ENCODE measurements at places on chromosomes 5 and 9.
A peak's percentile ranks its signal among the peaks of the same experiment; 100 is the strongest.

DNA sequence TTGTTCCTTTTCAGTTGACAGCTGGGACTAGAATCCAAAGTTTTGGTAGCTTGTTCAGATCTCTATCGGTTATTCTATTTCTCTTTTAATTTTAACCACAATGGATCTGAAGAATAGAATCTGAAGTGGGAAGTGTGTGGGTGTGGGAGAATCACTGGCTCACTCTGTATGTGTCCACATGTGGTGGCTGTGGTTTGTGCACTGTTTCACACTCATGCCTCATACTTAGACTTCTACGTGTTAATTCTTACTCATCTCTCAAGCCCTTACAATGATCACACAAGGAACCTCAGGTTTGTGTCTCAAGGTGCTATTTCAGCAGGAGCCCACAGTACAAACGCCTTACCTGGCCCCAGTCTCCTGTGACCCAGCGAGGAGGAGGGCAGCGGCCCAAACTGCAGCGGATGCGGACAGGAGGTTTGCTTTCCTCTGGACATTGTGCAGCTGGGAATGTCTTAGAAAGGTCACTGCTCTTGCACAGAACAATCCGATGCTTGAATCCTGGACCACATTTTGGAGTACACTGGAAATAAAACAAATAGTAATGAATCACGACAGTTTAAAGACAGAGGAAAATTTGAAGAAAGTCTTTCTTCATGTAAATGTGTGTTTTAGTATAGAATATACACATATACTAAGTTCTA lies 309.1 kb downstream of the ADAMTS6 start:
- peak; percentile 14 for DNase-seq

DNA sequence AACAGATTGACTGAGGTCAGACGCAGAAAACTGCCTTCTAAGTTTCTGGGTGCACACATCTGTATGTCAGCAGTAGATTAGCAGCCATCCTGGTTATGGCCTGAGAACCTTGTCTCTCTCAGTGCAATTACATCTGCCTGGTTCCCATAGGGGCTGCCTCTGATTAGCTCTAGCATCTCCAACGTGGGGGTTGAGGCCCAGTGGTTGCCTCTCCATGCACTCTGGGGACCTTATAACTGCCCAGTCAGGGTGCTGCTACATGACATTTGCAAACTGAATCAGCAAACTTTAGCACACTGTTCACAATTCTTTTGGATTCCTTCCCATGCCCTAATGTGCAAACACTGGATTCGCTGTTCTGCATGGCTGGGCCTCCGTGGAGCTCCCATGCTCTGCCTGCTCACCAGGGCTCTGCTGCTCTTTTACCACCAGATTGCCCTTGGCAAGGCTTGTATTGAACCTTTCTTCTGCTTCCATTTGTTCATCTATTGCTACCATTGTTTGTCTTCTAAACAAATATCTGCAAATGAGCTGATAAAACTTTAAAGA lies 36.2 kb downstream of the SNX18 start:
- no peak for DNase-seq

DNA sequence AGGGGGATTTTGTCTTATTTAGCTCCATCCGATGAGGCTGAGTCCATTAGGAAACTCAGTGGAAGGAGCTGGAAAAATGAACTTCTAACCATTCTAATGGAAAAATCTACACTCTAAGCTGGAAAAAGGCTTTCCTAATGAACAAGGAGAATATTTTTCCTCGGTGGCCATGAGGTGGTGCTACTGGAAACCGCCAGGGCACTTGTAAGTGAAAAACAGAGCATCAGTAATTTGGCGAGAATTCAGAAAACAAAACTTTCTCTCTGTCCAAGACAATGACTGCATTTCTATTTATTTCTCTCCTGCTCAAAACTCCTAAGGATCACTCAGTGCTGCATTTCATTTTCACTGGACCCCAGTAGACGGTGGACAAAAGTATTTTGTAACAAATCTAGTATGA lies 237.6 kb downstream of the TENT4A start:
- DNase-seq = no peak

- no peak for DNase-seq
These were observed 7.1 kb downstream of the STK10 start for GRCh38 chr5:172180936-172181335.

- DNase-seq = no peak
These were observed 22.0 kb upstream of the ANKRD34B start for GRCh38 chr5:80592105-80592504.

DNA sequence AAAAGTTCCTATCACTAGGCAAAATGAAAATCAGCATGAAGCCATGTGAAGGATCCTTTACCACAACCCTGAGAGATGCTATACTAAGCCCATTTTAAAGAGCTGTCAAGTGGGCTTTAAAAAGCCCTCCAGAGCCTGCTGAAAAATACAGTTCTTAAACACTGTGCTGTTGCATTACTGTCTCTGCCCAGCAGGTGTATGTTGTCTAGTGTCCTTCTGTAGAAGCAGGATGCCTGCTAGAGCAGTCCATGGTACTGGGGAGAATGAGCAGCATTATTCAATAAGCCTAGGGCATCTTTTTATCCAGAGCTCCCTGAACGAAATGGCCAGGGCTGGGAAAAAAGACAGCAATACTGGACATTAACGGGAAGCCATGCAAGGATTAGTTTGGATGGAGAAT lies 126.2 kb upstream of the PLCXD3 start:
- DNase-seq = peak; percentile 36

GRCh38 chr9:24189986-24190385 lies 355.7 kb downstream of the IZUMO3 start:
- peak; percentile 14 for DNase-seq

DNA sequence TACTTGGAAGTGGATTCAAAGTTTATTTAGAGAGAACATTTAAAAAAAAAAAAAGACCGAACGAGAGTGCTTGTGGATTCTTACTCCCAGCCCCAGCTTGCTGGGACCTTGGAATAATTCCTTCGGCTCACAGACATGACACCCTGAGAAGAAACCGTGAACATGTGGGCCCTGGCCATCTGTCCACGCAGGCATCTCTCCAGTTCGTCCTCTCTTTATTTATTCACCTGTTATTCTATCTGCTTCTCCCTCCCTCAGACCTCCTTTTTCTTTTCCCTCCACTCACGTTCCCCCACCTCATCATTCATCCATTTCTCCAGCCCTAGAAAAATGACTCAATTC lies 93.7 kb upstream of the PHYKPL start:
- DNase-seq = no peak

DNA sequence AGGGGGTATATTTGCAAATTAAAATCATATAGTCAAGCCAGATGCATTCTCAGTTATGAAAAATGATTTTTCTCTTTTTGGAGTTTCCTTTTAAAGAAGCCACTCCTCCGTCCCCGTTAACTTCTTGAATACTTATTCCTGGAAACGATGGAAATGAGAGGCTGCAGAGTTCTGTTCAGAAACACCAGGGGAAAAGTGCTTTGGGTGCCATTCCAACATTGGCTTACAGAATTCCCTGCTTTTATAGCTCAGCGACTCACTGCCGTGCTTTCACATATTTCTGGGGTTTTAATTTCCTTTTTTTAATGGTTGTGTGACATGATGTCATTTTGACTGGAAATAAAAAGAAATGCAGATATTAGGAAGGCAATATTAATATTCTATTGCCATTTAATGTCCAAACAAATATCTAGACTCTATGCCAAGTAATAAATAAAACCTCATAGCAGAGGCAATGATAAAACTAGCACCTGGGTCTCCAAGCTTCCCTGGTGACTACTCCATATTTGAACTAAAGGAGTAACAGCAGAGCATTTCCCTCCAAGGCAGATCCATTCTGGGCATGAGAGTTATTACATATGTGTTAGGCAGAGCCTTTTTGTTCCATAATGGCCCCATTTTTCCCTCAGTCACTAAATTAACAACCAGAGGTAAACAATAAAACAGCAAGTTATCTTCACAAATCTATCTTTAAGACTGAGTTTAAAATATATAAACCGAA lies 363.4 kb downstream of the EBF1 start:
- no peak for DNase-seq

DNA sequence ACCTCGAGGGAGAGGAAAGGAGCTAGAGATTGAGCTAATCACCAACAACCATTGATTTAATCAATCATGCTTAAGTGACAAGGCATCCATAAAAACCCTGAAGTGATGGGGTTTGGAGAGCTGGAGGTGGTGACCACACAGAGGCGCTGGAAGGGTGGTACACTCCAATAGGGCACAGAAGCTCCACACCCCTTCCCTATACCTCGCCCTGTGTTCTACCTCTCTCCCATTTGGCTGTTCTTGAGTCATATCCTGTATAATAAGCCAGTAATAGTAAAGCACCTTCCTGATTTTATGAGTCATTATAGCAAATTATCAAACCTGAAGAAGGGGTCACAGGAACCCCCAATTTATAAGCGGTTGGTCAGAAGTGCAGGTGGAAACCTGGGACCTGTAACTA lies 18.3 kb downstream of the ACTL7B start:
- DNase-seq = peak; percentile 80

GRCh38 chr5:177474846-177475562 lies 1.6 kb upstream of the DBN1 start:
- DNase-seq = no peak

GRCh38 chr5:179612577-179613459 lies 10.7 kb downstream of the HNRNPH1 start:
- DNase-seq = no peak

- peak; percentile 74 for DNase-seq
These were observed 6.6 kb upstream of the N4BP3 start for GRCh38 chr5:178106556-178107239.

DNA sequence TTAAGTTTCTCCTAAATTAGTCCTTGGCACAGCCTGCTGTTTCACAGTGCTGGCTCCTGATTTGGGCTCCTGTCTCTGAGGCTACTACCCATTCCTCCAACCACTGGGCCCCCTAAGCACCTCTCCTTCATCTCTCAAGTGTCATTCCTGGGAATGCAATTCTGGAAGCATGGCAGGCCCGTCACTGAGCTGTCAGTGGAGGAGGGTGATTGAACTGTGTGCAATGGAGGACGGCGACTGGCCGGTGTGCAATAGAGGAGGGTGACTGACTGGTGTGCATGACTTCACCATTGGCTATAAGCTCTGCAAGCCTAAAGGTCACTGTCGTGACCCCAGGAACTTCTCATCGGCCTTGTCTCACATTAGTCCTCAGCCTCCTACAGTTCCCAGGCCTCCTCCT lies 12.4 kb upstream of the IL17B start:
- DNase-seq = no peak

- DNase-seq = no peak
These were observed 17.9 kb downstream of the TERT start for GRCh38 chr5:1276930-1277329.

DNA sequence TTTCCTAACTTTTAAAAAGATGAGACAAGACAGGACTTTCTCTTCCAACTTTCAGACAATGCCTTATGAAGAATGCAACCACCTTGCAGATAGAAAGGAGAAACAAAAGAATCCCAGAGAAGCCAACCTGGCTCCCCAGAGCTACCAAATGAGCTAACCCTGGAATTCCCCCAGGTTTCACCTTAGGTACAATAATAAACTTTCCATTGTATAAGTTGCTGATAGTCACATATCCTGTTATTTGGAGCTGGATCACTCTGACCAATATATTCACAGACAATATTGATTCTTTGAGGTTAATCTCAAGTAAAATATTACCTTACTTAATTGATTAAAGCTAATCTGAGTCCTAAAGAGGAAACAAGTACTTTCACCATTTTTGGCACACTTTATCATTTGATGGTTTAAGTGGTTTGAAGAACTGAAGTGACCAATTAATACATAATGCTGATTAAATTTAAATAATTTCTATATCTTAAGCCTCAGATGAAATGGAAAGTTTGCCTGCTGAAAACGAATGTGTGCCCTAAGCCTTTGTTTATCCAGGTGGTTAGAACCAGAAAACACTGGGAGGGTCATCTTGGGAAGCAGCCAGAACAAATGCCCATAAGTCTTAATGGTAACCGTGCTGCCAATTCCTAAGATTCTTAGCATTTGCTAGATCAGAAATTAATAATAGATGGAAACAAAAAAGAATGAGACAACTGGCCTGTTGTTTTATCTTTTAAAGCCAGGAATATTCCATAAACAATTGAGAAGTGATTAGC lies 159.6 kb upstream of the SLC12A2 start:
- no peak for DNase-seq

GRCh38 chr9:36163049-36163785 lies 6.0 kb upstream of the CCIN start:
- DNase-seq = no peak

DNA sequence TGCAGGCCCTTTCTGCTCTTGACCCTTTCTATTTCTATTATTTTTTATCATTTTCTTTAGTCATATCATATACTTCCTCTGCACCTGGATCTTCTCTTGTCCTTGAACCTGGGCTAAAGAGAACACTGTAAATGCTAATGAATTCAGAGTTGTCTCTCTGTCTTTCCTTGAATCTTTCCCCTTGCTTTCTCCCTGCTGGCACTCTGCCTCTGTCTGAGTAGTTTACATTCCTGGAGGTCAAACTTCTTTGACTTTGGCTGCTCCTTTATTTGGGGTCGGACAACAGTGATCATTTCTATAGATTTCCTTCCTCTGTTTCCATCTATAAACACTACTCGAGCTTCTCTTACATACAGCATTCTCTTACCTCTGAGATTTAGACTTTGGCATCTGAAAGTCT lies 47.1 kb downstream of the IZUMO3 start:
- DNase-seq = no peak
